ENCODE measurements at places on chromosomes 2 and 18.

DNA sequence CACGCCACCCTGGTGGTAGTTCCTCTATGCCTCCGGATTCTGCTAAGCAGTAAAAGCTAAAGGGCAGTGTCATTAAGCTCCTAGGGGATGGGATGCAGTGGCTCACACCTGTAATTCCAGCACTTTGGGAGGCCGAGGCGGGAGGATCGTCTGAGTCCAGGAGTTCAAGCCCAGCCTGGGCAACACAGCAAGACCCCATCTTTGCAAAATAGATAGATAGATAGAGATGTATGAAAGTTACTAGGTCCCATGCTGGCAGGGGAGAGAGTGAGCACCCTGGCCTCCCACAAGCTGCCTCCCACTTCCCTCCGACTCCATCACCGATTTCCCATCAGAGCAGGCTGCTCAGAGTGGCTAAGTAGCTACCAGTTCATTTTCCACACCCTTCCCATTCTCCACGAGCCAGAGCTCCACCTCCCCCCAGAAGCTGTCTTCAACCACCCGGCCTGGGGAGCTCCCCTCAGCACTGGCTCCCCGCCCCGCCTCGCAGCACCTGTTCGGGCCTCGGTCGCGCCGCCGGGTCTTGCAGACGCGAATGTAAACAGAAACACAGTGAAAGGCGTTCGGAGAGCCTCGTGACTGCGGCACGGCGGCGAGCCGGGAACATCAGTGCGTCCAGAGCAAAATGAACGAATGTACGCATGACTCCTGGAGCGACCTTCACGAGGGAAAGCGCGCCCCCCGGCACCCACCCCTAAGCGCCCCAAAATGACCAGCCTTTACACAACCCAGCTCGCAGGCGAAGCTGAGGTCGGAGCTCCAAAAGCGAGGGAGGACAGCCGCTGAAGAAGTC lies 598 bp upstream of the CEP68 start:
- no peak for DNase-seq

GRCh38 chr2:159149747-159150146 lies 136.8 kb downstream of the WDSUB1 start:
- no peak for DNase-seq

- peak; percentile 51 for DNase-seq
These were observed 73.2 kb downstream of the MAP4K4 start for GRCh38 chr2:101770726-101771125.

GRCh38 chr2:215376103-215376780 lies 59.6 kb downstream of the FN1 start:
- DNase-seq: no peak

DNA sequence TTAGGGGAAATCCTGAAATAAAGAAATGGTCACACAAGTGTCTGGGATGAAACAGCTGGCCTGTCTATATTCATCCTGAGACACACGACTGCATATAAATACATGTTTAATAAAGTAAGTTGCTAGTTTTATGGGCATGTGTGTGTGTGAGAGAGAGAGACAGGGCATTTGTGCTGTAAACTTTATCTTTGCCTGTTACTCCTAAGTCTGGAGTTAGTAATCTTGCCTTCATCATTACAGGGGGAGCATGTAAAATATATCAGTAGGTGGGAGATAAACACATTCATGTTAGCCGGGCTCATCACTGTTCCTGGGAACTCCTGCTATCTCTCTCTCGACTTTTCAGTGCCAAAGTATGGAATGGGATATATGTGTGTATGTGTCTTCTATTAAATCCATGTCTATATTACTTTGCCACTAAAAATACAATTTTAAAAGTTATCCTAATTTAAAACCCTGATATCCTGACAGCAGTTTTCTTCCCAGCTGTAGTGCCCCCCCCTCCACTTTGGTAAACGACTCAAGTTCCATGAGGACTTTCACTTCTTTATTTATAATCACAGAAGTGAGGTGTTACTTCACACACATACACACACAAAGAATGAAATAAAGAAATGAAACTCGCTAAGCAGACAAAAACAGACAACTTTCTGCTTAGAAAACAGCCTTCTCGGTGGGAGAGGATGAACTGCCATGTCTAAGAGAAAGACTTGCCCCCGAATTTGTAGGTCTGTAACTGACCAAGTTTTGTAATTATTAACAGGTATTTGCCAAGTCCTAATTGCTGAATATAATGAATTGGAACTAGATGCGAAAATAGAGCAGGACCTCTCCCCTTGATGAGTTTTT lies 947 bp downstream of the ZEB2 start:
- DNase-seq: no peak

DNA sequence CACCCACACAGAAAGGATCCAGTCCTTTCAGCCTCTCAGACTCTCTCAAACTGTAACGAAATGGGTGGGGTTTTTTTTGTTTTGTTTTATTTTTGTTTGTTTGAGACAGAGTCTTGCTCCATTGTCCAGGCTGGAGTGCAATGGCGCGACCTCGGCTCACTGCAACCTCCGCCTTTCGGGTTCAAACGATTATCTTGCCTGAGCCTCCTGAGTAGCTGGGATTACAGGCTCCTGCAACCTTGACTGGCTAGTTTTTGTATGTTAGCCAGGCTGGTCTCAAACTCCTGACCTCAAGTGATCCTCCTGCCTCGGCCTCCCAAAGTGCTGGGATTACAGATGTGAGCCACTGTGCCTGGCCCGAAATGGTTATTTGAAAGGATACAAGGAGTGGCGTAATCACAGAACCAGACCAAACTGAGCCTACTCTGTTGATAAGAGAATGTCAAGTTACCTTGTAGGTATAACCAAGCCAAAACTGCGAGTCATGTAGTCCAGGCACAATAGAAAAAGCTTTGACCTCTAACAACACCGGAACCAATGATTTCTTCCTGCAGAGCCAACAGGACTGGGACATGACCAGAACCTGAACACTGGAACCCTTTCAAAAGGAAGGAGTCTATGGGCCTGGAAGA lies 72.5 kb downstream of the NCAPH start:
- no peak for DNase-seq

DNA sequence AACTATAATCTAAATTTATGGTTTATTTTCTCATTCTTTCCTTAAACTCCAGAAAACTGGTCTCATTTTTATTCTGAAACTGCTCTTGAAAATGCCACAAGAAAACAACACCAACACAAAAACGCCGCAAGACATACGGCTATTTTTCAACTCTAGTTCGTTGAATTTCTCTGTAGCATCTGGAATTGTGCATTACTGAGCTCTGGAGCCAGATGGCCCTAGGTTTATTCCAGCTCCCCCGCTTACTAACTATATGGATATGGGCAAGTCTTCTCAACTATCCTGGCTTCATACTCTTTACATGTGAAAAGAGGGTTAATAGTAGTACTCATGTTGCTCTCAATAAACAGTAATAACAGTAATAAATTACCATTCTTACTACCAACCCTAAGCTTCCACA lies 19.9 kb downstream of the FAM98A start:
- no peak for DNase-seq

- DNase-seq: no peak
These were observed 132.0 kb upstream of the APCDD1 start for GRCh38 chr18:10322435-10322834.

- DNase-seq: peak; percentile 40
These were observed 64.3 kb downstream of the BABAM2 start for GRCh38 chr2:27954771-27955383.

DNA sequence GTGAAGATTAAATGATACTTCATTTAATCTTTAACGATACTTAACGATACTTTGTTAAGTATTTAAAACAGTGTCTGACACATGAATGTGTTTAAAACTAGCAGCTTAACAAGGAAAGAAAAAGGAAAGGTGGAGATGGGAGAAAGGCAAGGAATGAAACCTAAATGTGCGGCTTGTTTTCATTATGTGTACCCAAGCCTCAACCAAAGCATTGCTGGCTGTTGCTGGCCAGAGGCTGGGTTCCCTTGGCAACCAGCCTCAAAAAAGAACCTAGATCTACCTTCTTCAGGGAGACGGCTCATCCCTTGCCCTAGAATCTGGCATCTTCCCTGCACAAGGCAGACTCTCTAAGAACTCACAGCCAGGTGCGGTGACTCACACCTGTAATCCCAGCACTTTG lies 13.8 kb upstream of the PCBP1 start:
- DNase-seq: no peak

- DNase-seq: no peak
These were observed 86.5 kb downstream of the CDH20 start for GRCh38 chr18:61419763-61420162.

GRCh38 chr2:215059724-215060123 lies 78.7 kb downstream of the ABCA12 start:
- DNase-seq: peak; percentile 26

DNA sequence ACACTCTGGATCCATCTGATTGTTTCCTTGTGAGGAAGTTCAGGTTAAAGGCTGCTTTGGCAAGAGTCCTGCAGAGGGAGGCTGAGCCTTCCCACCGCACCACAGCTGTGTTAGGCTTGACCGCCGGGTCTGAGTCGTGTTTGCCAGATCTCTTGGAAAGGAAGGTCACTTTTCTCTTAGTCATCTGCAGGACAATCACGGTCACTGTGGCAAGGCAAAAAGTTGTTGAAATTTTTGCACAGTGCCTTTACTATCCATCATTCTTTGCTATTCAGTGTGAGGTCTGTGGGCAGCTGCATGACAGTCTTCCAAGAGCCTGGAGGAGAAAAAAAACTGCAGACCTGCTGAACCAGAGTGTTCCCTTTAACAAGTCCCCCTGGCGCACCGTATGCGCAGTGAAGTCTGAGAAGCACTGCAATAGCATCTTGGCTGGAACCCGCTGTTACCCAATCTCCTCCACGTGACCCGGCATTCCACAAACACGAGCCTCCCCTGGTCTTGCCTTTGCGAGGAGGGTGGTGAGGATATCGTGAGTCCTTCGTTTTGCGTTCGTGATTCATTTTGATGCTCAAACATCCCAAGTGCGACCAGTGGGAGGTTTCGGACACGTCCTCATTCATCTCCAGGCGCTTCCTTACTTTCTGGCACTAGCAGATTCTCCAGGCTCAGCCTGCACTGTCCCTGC lies 23.0 kb downstream of the BIN1 start:
- no peak for DNase-seq

DNA sequence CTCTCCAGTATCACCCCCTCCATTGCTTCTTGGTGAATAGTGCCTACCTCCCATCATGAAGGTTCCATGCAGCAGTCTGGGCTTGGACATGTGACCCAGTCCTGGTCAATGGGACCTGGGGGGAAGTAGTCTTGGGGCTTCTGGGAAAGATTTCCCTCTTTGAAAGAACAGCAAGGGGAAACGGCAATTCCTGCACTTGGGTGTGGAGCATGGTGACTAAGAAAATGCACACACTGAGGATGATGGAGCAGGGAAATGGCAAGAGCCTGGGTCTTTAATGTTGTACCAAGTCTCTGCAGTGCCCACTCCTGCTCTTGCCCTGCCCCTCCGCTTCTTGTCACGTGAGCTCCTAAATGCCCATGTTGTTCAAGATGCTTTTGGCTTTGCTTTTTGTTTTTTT lies 131.4 kb upstream of the SIX2 start:
- DNase-seq: no peak

GRCh38 chr2:41123341-41123740 lies 671.5 kb upstream of the SLC8A1 start:
- no peak for DNase-seq

DNA sequence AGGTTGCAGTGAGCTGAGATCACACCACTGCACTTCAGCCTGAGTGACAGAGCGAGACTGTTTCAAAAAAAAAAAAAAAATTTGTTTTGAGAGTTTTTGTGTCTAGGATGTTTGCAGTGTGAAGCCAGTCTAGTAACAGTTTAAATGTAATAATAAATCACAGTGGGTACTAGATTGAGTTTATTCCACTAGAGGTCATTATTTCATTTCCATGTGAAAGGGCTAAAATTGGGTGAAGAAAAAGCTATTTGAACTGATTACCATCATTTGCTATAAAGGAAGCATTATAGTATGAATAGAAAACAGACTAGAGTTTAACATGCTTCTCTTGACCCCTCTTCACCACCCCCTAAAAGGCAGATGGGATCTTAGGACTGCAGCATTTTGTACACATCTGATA lies 20.3 kb downstream of the SNRPD1 start:
- DNase-seq: no peak

GRCh38 chr2:69046221-69046662 lies 33.3 kb downstream of the ANTXR1 start:
- no peak for DNase-seq

DNA sequence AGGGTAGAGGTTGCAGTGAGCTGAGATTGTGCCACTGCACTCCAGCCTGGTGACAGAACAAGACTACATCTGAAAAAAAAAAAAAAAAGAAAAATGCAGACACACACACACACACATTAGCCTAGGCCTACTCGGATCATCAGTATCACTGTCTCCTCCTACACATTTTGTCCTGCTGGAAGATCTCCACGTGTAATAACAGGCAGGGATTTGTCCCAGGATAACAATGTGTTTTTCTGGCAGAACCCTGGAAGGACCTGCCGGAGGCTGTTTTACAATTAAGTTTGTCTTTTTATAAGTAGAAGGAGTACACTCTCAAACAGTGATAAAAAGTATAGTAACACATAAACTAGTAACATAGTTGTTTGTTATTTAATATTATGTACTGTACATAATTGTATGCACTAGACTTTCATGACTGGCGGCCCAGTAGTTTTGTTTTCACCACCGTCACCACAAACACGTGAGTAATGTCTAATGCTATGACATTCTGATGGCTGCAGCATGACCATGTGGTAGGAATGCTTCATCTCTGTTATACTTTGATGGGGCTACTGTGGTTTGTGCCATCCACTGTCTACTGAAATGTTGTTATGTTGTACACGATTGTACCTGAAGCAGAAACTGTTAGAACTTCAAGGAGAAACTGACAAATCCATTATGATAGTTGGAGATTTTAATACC lies 130.6 kb downstream of the ATP9B start:
- DNase-seq: no peak

DNA sequence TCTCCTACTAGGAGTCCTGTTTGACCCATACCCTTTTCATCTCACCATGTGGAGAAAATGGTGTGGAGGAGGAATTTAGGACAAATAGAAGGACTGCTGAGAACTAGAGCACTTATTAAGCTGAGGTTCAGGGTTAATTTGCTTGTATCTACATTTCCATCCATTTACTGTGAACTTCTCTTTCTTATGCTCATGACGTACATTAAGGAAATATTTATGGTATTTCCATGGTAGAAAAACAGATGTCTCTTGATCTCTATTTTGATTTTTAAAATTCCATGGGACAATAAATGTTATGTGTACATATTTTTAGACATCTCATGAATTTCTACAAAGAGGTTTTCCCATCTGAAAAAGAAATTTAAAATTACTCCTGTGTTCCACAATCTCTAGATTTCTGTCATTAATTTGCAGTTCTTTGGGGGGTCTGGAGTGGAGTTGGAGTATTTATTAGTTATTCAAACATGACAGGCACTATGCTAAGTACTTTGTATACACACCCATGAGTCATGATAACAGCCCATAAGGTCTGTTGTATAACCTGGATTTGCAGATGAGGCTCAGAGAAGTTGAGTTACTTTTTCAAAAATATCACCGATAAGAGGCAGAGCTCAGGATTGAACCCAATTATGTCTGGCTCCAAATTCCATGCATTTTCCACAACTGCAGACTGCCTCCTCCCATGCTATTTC lies 112.6 kb downstream of the COPS8 start:
- DNase-seq: no peak

DNA sequence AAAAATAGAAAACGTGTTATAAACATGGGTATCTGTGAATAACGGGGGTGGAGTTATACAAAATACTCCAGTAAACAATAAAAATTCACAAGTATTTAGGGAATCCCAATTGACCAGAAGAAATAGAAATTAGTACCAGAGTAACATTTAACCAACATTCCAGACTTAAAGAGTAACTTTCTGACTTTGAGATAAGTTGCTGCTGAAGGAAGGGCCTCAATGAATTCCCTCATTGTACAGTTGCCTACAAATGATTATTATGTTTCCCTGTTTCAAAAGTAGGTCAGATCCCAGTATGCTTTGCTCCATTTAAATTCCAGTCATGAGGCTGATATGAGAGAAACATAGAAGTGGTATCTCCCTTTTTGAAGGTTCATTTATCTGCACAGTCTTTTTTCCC lies 88.3 kb upstream of the KCNH7 start:
- no peak for DNase-seq
